Stimulated activated CD4-positive, alpha-beta T cell treated with anti-CD3 and anti-CD28 coated beads, Interleukin-12 subunit alpha, Interleukin-12 subunit beta, amount 100 ng/mL, for 24 hours (primary cell): ENCODE measurements at places on chromosomes 2 and 18.

DNA sequence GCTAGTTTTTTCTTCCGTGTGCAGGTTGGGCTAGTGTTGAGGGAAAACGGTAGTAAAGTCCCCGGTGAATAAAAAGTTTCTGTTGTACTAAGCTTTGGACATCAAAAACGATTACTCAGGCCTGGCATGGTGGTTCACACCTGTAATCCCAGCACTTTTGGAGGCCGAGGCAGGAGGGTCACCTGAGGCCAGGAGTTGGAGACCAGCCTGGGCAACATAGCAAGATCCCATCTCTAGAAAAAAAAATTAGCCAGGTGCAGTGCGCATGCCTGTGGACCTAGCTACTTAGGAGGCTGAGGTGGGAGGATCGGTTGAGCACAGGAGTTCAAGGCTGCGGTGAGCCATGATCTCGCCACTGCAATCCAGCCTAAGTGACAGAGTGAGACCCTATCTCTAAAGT, 98.1 kb downstream of the ALPK2 start:
- DNase-seq = no peak

DNA sequence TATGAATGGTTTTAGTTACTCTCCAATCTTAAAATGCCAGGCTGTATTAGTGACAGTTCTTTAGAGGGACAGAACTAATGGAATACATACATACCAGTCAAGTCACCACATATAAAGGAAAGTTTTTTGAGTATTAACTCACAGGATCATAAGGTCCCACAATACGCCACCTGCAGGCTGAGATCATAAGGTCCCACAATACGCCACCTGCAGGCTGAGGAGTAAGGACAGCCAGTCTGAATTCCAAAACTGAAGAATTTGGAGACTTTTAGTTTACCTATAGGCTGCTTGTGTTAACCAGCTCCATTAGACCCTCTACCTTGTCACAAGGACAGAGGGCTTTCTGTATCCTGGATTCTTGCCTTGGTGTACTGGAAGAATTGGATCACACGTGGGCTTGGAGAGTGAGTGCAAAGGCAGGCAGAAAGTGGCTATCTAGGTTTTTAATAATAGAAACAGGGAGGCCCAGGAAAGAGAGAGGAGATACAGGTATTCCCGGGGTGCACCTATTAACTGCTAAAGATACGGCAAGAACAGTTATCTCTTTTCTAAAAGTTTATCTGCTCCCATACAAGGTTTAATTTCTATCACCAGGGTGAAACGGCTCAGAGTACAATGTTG, 234.9 kb upstream of the CYRIA start:
- no peak for DNase-seq

DNA sequence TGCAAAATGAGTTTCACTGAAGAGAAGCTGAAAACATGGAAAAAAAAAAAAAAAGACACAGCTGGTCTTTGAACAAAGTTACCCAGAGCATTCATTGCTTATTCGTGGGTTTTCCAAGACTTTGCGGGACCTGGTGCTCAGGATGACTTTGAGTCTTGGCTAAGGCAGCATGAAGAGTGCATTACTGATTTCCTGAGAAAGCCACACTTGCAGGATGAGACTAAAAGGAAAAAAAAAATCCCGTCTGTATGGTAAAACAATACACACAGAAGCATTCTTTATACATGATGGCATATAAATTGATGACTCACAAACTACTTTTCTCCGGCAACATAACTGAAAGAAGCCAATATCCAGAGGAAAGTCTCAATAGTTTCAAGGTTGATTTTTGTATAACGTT, 195.4 kb downstream of the SPP2 start:
- no peak for DNase-seq

GRCh38 chr2:156379071-156379470, 46.5 kb upstream of the NR4A2 start:
- DNase-seq = no peak

DNA sequence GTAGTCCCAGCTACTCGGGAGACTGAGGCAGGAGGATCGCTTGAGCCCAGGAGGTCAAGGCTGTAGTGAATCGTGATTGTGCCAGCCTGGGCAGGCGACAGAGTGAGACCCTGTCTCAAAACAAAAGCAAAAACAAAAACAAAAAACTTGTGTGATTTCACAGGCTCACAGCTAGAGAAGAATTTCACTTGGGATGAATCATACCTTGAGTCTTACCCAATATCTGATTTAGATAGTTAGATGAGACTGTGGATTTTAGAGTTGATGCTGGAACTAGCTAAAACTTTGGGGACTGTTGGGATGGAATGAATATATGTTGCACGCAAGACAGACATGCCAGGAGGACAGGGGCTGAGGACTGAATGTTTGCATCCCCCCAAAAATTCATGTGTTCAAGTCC, 4.4 kb downstream of the ANKRD29 start:
- no peak for DNase-seq

DNA sequence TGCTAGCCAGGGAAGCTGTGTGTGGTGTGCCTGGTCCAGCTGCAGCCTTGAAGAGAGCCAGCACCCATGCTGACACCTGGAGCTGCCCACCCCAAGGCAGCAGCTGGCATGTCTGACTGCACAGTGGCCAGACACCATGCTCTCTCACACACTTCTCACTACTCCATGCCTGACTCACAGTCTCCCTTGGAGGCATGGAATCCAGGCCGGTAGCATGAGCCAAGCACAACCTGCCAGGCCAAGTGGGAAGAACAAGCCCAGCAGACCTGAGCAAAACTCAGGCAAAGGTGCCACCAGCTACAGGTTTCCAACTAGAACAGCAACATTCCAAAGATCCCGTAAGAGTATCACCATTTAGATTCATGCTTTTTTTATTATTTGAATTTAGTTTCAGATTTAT, 625.3 kb upstream of the LRRTM4 start:
- DNase-seq = no peak

DNA sequence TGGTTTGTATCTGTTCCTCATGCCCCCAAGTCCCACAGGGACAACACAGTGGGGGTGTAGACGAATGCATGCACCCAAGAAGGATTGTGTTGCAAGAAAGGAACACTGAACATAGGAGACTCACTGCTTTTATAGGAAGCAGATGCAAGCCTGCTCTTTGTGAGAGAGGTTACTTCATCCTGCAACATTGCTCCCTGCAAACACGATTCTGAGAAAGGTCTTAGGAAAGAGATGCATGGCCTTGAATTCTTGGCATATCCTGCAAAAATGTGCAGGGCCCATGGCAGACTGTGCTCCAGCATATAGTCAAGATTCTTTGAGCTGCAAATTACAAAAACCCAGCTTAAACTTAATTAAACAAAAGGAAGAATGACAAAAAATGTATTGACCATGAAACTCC, 312.2 kb upstream of the MGAT5 start:
- no peak for DNase-seq

- no peak for DNase-seq
Observed at GRCh38 chr2:70779911-70780545, 10.4 kb downstream of the FIGLA start.

GRCh38 chr2:12219761-12220160, 473.3 kb downstream of the LPIN1 start:
- DNase-seq = no peak

- DNase-seq = no peak
Observed at GRCh38 chr18:8424481-8424880, 184.8 kb upstream of the RAB12 start.

- no peak for DNase-seq
Observed at GRCh38 chr2:168926621-168927386, 25.7 kb downstream of the G6PC2 start.

- DNase-seq = no peak
Observed at GRCh38 chr2:174340400-174341292, 5.9 kb downstream of the SP9 start.

DNA sequence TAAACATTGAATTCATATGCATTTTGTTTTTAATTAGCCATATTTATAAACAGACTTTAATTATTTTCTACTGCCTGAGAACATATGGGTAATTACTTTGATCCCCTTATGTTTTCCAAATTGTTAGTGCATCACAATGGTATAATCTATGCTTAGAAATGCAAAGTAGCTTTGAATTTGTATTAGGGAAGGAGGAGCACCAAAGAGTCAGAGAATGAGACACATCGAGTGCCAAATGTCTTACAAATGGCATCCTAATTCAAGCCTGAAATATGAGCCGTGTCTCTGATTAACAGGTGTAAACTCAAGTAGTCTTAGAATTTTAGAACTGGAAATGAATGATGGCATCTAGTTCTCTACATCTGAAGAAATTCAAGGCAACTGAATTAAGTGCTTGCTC, 8.7 kb upstream of the HNMT start:
- no peak for DNase-seq

- no peak for DNase-seq
Observed at GRCh38 chr2:100919316-100919715, 82.8 kb upstream of the RPL31 start.

DNA sequence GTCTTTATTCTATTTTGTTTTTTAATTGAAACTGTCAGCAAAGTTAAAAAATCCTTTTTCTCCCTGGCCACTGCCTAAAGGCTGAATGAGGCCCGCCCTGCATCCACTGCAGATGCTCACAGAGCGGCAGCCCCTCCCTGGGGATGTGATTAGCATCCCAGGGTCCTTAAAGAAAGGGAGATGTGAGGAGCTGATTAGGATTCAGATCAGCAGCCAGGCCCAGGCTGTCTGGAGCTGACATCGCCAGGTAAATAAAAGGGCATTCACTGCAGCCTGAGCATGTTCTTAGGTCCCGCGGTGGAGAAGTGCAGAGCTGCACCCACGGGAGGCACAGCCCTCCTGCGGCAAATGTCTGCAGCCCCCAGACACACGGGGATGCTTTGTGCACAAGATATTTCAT, 83.8 kb downstream of the LONRF2 start:
- no peak for DNase-seq

- no peak for DNase-seq
Observed at GRCh38 chr2:109208071-109208950, 79.3 kb downstream of the SH3RF3 start.

- no peak for DNase-seq
Observed at GRCh38 chr2:235087832-235088495, 136.1 kb downstream of the SH3BP4 start.

DNA sequence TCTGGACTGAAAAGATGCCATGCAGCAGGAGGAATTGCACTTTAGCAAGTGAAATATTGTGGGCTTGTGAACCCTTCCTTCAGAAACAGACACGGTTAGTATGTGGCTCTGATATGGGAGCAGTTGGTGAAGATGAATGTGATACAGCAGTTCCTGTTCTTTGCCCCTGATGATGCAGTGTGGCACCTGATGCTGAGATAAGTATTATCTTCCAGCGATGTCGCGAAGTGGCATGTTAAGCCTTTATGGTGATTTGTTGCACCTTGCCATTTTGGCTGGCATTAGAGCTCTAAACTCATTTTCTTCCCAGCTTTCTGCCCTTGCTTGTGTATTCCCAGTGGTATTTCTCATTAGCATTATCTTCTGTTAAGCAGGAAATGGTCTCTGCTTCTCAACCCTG, 441.6 kb upstream of the RAB12 start:
- no peak for DNase-seq

- no peak for DNase-seq
Observed at GRCh38 chr2:10004401-10004800, 38.9 kb upstream of the KLF11 start.

GRCh38 chr18:78981394-78981831, 1.8 kb downstream of the SALL3 start:
- no peak for DNase-seq

DNA sequence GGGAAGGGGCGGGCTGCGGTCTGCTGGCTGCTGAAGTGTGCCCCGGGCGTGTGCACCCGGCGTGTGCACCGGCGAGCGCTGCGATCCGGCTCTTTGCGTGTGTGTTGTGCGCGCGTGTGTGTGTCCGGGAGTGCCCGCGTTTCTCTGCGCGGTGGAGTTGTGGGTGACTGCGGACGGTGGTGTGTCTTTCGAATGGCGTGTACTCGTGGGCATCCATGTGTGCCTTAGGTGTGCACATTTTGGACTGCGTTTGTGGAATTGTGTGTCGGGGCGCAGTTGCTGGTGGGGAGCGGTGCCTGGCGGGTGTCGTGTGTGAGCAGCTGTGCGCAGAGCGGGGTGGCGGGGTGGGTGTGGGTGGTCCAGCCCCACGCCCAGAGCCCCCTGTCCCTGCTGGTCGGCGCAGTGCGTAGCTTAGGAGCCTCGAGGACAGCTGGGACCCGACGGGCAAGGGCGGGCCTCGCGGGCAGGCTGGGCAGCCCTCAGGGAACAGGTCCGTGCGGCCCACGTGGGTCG, 533 bp downstream of the HPCAL1 start:
- DNase-seq = peak; percentile 12

DNA sequence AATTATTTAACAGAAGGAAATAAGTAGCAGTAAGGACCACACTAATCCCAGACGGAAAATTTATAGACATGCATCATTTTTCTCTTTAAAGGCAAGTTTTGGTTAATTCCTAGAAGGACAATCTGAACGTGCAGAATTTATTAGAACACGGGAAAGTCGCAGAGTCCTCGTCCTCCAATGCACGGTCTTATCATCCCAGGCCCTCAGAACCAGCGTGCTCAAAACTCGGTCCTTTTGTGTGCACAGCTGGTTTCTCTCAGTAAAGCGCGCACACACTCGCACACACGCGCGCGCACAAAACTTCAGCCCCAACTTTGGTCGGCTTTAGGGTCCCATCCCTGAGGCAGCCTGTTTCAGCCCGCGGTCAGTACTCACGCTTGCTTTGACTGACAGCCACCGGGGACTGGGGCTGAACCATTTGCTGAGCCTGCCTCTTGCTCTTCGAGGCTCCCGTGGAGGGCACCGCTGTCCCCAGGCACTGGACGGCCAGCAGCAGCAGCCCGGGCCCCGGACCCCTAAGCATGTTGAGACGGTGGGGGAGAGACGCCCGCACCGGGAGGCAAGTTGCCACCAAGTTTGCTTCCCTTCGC, 493 bp downstream of the FN1 start:
- no peak for DNase-seq

DNA sequence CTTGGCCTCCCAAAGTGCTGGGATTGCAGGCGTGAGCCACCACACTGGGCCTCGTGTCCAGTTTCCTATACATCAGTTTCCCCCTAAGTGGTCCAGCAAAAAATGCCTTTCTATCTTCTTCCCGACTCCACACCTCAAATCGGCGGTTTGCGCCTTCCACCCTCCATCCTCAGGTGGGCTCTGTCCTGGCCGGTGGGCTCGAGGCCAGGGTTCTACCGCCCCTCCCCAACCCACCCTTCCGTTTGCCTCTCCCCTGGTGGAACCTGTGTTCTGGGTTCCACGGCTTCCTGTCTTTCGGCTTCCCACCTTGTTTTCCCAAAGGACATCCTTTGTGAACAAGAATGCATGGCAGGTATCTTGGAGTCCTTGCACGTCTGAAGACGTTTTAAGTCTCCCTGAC, 104.4 kb downstream of the HS6ST1 start:
- DNase-seq = no peak

DNA sequence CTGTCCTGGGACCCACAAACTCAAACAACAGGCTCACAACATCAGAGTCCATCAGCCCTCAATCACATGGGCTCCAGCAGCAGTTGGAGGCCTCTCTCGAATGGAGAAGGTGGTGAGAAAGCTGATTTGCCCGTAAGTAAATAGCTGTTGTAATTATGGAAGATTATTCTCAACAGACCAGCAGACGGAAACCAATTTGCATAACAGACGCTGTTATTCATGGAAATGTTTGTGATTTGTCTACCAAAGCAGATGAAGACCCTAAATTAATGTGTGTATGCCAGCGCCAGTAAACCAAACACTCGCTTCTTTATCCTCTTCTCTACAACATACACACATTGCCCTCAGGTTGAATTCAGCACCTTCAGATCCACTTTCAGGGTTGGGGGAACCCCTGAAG, 23.4 kb upstream of the GALNT14 start:
- no peak for DNase-seq
